ENCODE measurements at places on chromosomes 6 and 20.

DNA sequence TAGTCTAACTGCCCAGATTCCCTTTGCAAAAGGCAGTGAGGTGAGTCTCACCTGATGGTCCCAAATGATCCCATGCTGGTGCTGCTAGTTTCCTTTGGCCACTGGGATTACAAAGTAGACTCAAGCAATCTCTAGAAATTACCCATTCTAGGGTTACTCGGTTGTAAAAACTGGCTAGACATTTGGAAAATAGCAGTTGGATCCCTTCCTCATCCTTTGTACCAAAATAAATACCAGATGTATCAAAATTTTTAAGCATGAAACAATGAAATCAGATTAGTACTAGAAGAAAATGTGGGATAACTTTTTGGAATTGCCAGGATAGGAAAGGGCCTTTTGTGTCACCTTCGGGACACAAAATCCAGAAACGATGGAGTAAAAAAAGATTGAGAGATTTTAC lies 112.9 kb upstream of the TOP1 start:
- no peak for DNase-seq

DNA sequence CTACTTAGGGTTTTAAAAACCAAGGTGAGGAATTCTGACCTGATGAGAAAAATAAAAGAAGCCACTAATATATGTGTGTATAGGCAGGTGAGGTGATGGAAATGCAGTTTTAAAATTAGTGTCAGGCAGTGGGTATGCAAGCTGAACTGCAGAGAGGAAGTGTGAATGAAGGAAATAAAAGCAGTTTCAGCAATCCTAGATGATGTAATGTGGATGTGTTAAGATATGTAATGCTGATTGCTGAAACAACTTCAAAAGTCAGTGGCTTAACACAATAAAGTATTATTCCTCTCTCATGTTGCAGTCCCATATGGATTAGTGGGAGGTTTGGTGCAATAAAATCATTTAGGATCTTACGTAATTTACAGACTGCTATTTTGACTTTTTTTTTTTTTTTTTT lies 119.9 kb upstream of the ASCC3 start:
- DNase-seq, result no peak

- DNase-seq, result no peak
Measured at GRCh38 chr6:158344534-158344933, 32.3 kb downstream of the TULP4 start.

- no peak for DNase-seq
Measured at GRCh38 chr20:18638768-18639167, 50.9 kb downstream of the DTD1 start.

DNA sequence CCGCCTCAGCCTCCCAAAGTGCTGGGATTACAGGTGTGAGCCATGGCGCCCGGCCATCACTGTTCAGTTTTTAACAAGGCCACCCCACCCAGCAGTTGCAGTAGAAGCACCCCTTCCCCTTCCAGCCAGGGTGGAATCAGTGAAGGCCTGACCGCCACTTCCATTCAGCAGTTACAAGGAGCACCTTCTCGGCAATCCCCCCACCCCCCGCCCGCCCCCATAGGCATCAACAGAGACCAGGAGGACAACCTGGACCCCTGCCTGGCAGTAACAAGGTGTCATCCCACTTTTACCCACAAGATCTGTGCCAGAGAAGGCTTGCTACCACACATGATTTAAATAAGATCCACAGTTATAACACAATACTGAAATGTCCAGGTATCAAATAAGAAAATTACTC lies 23.1 kb downstream of the NCR2 start:
- no peak for DNase-seq

DNA sequence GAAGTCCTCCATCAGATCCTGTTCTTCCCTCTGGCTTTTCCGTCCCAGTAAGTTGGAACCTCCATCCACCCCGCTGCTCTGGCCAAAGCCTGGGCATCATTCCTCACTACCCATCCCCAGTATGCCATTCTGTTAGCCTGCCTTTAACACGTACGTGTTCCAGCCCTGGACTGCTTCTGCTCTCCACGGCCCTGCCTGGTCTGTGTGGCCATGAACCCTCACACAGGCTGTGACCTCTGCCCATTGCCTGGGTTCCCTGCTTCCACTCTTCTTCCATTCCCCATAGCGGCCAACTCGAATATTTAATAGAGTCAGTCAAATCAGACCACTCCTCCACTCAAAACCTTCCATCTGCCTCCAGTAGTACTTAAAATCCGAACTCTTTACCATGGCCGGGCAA lies 29.4 kb downstream of the RALGAPA2 start:
- DNase-seq, result no peak

- DNase-seq, result no peak
Measured at GRCh38 chr6:47200536-47201334, 109.0 kb downstream of the TNFRSF21 start.

DNA sequence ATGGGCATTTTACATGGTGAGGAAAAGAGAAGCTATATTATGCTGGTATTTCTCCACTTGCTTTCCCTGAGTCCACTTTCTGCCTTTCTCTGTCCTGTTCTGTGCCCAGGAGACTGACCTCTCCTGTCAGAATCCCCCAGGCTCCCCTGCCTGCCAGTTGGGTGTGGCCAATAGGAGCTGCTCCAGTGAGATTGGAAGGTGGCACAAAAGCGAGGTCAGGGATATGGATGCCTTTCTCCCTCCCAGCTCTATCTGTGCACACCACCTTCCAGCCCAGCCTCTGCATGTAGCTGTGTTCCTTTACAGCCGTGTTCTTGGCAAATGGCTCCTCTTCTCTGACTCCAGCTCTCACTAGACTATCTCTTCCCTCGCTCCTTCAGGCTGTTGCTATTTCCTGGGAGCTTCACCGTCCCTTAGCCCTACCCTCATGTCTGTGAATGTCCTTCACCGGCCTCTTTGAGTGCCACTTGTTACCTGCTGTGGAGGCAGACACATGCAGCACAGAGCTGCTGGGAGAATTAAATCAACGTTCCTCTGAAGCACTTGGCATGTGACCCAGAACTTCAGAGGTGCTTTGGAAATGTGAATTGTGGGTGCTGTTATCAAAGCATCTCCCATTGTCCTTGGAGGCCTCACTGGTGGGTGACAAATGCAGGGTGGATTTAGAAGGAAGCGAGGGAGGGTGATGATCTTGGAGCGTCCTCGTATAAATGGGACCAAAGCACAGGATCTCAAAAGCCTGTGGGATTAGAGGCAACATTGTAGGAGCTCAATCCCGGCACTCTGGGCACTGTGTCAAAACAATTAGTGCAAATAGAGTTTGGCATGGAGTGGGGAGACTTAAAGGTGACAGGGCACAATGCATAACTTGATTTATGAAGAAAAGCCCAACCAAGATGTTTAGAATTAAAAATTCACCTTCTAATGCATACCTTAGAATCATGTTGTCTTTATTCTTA lies 28.9 kb upstream of the RALGAPA2 start:
- no peak for DNase-seq

- no peak for DNase-seq
Measured at GRCh38 chr6:49202924-49203536, 260.0 kb downstream of the MMUT start.

- DNase-seq, result no peak
Measured at GRCh38 chr6:168507730-168508129, 66.7 kb downstream of the SMOC2 start.

- DNase-seq, result no peak
Measured at GRCh38 chr6:55282115-55282514, 45.2 kb upstream of the GFRAL start.

All from stimulated activated naive CD8-positive, alpha-beta T cell treated with anti-CD3 and anti-CD28 coated beads, Interleukin-15, amount 100 ng/mL, for 72 hours (primary cell).